Mammary epithelial cell (primary cell): ENCODE measurements at places on chromosomes 1 and 21. TPM values are rescaled to one million over a fixed set of nuclear protein-coding genes. Genes with fewer than 3 reads are reported as not detected.

DNA sequence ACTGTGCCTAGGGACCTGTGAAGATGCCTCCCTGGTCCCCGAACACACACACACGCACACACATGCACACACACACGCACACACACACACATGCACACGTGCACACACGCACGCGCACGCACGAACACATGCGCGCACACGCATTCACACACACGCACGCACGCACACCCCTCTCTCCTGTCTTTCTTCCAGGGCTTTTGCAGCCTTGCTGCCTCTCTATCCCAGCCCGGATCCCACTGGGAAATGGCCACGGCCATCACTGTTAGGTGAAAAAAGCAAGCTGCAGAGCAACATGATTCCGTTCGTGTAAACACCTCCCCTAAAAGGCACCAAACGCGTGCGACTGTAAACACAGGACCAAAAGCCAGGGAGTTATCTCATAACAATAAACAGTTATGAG, 39.7 kb downstream of the NKAIN1 start:
- DNase-seq, result no peak

The RIPK4 gene
- 21.0 TPM for polyA plus RNA-seq

- DNase-seq, result peak; percentile 64
Observed at GRCh38 chr1:162371611-162372010, 5.0 kb downstream of the SPATA46 start.

DNA sequence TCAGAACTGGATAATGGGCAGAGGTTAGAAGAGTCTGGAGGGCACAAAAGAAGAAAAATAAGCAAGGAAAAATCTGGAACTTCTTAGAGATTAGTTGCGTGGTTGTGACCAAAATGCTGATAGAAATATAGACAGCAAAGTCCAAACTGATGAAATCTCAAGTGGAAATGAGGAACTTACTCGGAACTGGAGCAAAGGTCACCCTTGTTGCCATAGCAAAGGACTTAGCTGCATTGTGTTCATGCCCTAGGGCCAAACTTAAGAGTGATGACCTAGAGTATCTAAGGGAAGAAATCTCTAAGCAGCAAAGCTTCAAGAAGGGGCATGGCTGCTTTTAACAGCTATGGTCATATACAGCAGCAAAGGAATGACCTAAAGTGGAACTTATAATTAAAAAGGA, 180.0 kb downstream of the TTLL7 start:
- DNase-seq, result peak; percentile 6

DNA sequence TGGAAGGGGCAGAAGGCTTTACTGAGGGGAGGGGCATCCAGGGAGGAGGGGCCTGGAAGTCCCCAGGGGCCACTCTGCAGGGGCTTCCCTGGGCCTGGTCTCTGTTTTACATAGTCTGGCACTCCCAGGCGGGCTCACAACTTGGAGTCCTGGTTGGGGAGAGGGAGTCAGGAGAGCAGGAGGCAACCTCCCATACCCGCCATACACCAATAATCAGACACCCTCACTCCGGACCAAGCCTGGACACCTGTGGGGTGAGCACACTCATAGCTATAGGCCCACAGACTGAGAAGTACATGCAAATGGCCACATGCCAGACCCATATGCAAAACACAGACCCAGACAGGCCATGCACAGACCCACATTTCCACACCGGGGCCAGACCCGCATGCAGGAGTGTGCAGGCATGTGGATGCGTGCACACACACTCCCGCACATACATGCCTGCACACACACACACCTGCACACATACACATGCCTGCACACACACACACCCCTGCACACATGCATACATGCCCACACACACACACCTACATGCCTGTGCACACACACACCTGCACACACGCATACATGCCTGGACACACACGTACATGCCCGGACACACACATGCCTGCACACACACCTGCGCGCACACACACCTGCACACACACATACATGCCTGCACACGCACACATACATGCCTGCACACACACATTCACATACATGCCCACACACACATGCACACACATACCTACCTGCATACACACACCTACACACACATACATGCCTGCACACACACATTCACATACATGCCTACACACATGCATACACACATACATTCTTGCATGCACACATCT, 89.5 kb upstream of the RUNX3 start:
- no peak for DNase-seq

DNA sequence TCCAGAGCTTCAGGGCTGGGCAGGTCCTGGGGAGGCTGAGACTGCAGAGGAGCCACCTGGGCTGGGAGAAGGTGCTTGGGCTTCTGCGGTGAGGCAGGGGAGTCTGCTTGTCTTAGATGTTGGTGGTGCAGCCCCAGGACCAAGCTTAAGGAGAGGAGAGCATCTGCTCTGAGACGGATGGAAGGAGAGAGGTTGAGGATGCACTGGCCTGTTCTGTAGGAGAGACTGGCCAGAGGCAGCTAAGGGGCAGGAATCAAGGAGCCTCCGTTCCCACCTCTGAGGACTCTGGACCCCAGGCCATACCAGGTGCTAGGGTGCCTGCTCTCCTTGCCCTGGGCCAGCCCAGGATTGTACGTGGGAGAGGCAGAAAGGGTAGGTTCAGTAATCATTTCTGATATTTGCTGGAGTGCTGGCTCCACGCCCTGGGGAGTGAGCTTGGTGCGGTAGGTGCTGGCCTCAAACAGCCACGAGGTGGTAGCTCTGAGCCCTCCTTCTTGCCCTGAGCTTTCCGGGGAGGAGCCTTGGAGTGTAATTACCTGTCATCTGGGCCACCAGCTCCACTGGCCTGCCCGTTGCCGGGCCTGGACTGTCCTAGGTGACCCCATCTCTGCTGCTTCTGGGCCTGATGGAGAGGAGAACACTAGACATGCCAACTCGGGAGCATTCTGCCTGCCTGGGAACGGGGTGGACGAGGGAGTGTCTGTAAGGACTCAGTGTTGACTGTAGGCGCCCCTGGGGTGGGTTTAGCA, 9.3 kb downstream of the MYBPH start:
- no peak for DNase-seq

- DNase-seq, result no peak
Observed at GRCh38 chr1:60832367-60832766, 250.0 kb upstream of the NFIA start.

The APCS gene
- polyA plus RNA-seq, result not detected

DNA sequence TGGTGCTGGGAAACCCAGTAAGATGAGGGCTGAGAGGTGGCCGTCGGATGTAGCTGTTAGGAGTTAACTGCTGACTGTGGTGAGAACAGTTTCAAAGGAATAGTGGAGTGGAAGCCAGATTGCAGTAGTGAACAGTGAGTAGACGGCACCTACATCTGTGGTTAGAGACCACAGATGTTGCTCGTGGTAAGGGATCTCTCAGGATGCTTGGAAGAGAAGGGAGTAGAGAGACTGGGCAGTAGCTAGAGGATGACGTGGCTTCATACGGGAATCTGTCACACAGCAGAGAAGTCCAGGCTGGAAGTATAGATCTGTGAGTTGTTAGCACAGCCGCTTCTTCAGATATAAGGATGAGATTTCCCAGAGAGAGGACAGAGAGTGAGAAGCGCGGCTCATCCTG, 7.8 kb upstream of the ARTN start:
- DNase-seq, result no peak

- DNase-seq, result no peak
Observed at GRCh38 chr1:167173516-167174184, 47.0 kb upstream of the POU2F1 start.

The HTR6 gene
- not detected for polyA plus RNA-seq

The FCMR gene
- 5.4 TPM for polyA plus RNA-seq

The AQP10 gene
- polyA plus RNA-seq, result not detected
